ENCODE measurements at places on chromosomes 7 and 10. TPM values are rescaled to one million over a fixed set of nuclear protein-coding genes. Genes with fewer than 3 reads are reported as not detected.

GRCh38 chr7:111324228-111324627 lies 233.3 kb downstream of the LRRN3 start:
- DNase-seq = no peak

GRCh38 chr7:140586516-140586915 lies 54.1 kb downstream of the DENND2A start:
- no peak for DNase-seq

GRCh38 chr7:1487466-1487865 lies 16.7 kb downstream of the INTS1 start:
- DNase-seq = no peak

- peak; percentile 32 for DNase-seq
Measured at GRCh38 chr10:13707156-13707881, 120.6 kb downstream of the PRPF18 start.

DNA sequence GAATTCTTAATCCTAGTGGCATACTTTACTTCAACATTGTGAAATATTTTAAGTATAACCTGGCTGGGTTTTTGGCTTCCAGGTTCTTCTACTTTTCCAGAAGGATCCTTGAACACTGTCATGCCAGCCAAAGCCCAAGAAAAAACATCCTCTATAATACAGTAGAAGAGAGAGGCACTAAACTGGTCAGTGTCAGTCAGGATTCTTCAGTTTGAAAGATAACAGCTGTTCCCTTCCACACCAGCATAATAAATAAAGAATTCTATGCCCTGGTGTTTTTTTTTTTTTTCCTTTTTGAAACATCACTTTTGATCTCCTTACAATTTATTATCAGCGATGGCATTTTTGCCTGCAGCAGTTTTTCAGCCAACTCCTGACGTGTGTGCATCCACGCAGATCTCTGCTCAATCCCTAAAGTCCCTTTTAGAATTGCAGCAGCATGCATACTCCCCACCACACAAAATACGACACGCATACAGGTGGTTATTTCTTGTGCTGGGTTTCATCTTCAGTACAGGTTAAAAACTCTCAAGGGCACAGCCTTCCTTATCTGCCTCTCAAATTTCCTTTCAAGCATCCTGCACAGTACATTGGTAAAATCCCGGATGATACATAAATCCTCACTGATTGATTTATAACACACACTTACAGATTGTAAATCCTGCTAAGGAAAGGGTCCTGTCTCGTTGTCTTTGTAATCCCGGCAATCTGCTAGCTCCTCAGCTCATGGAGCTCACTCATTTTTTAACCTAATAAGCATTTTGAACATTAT lies 100.2 kb downstream of the TPK1 start:
- no peak for DNase-seq

- DNase-seq = no peak
Measured at GRCh38 chr10:4137299-4137698, 352.3 kb upstream of the KLF6 start.

DNA sequence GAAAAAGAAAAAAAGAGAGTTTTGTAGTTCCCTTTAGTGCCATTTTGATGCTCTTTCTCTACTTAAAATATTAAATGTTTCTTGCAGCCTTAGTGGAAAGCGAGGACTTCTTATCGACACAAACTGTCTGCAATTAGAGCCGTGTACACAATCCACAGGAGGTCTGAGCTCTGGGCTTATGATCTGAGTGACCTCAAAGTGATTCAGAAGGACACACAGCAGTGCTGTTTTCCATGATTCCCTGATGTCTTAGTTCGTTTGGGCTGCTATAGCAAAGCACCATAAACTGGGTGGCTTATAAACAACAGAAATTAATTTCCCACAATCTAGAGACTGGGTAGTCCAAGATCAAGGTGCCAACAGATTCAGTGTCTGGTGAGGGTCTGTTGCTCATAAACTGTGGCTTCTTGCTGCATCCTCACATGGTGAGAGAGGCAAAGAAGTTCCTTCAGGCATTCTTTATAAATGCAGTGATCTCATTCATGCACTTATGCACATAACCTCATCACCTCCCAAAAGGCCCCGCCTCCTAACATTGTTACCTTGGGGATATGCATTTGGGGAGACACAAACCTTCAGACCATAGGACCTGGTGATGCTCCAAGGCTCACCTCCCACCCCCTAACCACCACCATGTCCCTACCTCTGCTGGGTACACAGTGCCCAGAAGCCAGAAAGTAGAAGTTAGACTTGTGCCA lies 204.5 kb upstream of the GHITM start:
- DNase-seq = no peak

- no peak for DNase-seq
Measured at GRCh38 chr10:13853854-13854253, 267.1 kb downstream of the PRPF18 start.

- DNase-seq = no peak
Measured at GRCh38 chr10:126455036-126455765, 66.9 kb upstream of the ADAM12 start.

DNA sequence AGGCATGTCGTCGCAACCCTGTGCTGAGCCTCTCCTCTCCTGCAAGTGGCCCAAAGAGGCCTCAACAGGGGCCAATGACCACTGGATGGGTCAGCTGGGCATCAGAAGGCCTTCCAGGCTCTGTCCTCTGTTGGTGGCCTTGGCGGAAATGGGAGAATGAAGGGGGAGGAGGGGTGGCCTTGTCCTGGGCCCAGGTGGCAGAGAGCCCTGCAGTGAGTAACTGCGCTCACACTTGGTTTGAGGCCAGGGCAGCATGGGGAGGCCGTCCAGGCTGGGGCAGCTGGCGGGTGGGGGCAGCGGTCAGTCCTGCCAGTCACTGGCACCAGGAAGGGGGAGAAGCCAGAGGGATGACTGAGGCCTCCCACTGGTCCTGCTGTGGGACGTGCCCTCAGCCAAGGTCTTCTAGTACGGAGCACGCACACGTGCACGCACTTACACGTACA lies 59.8 kb downstream of the LHPP start:
- no peak for DNase-seq

DNA sequence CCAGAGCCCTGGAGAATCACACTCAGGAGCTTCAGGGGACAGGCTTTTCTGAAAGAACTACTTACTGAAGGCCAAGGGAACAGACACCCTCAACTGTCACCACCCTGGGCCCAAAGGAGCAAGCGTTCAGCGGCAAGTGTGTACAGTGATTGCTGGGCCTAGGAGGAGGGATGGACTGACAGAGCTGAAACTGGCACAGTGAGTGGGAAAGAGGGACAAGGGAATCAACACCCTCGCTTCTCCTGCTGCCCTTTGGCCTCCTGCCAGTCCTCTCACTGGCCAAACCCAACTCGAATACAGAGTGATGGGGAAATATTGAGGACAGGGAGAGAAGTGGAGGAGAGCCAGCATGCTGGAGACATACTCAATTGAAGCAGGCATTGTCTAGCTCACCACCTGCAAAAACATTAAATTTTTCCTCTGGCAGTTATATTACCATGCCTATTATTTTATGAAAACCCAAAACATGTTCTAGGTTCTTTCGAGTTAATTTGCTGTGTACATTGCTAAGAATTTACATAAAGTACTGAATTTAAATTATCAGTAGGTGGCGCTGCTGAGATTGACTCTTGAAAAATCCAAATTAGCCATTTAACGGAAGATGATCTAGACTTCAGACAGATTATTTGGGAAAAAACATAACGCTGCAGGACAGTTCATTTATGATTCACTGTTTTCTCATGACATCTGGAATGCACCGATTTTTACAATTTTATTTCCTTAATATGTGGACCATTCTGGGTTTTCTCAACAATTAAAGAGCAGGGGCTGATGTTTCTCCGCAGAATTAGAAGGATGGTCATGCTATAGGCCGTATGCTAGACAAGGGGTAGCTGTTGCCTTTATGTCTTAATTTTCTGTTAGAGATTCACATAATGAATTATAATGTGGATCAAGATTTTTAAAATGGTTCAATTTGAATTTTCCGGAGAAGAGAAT lies 14.7 kb upstream of the TMEM236 start:
- no peak for DNase-seq

DNA sequence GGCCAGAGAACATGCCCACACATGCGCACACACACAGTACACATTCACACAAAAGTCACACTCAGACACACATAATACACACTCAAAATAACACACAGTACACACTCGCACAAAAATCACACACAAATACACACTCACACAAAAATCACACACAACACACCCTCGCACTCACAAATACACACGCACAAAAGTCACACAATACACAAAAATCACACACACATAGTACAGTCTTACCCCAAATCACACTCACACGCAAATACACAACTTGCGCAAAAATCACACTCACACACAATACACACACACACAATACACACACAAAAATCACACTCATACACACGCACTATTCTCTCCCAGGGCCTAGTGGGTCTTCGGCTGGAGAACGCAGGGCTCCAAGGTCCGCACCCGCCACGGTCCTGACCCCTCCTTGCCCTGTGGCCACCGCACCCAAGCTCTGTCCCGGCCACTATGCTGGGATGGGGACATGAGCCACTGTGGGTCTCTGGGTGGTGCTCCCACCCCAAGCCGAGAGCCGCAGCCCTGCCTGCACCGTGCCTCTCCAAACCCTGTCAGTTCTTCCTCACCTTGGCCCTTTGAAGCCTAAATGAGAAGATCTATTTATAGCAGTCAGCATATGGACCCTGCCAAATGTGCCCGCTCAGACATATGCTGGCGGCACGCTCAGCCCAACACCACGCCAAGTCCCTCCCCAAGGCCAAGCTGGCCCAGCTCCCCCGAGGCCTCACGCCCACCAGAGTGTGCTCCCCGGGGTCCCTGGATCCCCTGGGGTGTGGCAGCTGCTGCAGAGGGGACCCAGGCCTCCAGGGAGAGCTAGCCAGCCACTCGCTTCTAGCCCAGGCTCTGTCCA lies 55.9 kb downstream of the ELFN1 start:
- no peak for DNase-seq

- DNase-seq = peak; percentile 57
Measured at GRCh38 chr7:7761974-7762779, 43.8 kb upstream of the RPA3 start.

DNA sequence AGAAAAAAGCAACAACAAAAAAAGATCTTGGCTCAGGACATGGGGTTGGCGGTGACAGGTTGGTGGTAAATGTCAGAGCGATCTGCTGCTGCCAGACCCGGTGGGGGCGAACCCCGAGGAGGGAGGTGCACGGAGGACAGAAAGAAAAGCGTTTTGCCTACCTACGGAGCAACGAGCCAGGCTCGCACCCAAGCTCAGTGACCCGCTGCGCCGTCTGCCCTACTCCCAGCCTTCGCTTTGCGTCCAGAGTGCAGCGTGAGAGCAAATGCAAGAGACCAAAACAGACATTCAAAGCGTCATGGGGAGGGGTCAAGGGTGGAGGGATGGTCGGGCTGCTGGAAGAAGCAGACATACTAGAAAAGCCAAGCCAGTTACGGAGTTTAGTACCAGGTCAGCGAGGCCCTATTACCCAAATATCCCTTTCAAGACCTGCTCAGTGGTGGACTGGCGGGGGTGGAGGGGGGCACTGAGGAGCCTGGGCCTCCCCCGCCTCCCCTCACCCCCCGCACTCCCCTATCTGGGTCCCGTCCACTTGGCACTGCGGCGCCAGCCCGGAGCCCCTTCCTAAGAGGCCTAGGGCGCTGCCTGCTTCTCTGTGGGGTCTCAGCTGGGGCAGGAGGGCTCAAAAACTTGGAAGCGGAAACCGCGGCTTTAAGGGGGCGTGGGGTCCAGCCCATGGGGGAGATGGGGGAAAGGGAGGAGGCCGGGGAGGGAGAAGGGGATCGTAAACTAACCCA lies 66.9 kb downstream of the SLC29A4 start:
- no peak for DNase-seq

DNA sequence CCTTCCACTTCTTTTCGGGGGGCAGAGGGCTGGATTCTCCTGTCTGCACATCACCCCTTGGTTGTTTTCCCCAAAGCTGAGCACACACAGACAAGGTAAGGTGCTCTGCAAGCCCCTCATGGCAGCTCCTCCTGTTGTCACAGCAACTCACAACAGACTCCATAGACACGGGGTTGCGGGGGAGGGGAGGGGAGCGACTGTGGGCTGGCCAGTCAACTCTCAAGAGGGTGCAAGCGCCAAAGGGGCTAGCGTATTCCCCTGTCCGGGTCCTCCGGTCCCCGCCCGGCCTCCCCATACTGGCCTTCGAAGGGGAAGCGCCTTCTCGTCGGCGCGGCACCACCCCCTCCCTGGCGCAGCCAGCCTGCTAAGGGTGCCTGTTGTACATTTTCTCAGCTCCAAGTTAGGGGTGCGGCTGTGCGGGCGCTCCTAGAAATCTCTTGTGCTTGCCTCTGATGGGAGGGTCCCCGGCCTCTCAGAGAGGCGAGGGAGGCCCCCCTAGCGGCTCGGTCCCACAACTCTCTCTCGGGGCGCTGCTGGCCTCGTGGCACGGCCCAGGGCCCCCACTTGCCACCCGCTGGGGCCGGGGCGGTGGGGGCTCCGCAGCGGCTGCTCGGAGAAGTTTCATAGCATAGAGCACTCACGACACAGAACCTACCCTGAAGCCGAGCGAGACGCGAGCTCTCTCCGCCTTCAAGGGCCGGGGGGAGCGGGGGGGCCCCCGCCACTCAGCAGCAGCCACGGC lies 498 bp downstream of the RHOBTB1 start:
- DNase-seq = peak; percentile 10

DNA sequence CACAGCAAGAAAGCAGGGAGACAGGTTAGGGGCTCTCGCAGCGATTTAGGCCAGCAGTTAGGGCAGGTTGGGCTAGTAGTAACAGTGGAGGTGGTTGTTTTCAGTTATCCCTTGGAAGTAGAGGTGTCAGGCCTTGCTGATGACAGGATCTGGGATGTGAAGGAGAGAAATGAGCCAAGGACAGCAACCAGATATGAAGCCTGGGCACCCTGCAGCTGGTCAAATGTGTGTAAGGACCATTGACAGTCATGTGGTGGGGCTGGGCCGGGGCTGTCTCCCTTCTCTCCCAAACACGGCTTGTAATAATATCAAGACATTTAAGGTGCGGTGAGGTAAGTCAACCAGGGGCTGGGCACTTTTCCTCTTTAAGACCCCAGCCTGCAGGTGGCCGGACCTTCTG lies 112.5 kb upstream of the IGFBP3 start:
- no peak for DNase-seq

DNA sequence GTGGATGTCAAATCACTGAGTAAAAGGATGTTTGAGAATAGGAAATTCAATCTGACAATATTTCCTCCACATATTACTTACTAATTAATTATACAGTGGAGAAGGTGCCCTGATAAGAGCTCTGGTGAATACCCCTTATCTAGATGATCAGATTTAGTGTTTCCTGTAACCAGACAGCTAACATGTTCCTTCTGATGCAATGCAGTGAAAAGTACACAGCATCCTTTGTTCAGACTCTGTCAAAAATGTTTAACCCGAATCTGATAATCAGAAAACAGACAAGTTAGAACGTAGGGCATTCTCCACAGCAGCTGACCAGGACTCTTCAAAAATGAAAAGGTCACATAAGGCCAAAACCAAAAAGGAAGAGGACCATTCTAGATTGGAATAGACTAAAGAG lies 46.2 kb downstream of the WDR11 start:
- DNase-seq = no peak

Gene IGF2BP3
- polyA plus RNA-seq = not detected

Gene GIMAP5
- 819 TPM for polyA plus RNA-seq

Gene TRIM74
- not detected for polyA plus RNA-seq

Gene ADAM12
- not detected for polyA plus RNA-seq

Gene RHOBTB1
- polyA plus RNA-seq = not detected

Gene ADRB1
- polyA plus RNA-seq = not detected

Gene SLC29A4
- 0.38 TPM for polyA plus RNA-seq

Gene NCF1
- polyA plus RNA-seq = 10.0 TPM

Gene MEST
- 8.7 TPM for polyA plus RNA-seq

Gene TRIL
- polyA plus RNA-seq = not detected

Gene STN1
- polyA plus RNA-seq = 71.5 TPM
